ENCODE measurements at places on chromosomes 1 and 21.

GRCh38 chr1:67664048-67664447 is 21.0 kb upstream of the GADD45A start:
- DNase-seq = no peak

- DNase-seq = no peak
These were observed 102.3 kb downstream of the TNFSF18 start for GRCh38 chr1:172948457-172948856.

- DNase-seq = no peak
These were observed 83.8 kb downstream of the PLPP3 start for GRCh38 chr1:56495538-56495937.

DNA sequence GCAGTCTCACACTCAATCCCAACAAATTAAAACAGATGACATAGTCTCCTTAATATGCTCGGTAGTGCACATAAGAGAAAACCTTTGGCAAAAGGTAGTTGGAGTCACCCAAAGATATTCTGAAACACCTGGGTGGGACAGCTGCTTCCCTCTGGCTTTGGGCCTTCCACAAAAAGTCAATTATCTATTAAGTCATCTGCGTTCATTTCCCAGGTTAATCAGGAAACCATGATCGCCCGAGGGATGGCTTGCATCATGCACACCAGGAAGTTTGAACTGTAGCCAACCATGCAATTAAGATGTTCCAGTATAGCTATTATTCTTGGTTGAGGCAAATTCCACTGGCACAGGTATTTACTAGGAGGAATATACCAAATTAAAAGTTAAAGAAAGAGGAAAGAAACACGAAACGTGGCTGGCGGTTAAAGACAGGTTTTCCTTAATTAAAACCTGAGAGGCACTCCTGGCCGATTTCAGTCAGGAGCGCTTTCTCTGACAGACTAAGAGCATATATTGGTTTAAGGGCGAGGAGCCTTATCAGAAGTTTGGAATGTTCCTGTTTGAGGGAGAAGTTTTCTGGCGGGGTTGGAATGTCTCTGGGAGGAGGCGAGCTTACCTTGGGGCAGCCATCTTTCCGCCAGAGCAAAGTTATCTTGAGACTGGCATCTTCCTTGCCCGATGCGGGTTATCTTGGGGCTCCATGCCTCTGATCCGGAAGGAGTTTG is 19.9 kb downstream of the CLDN17 start:
- no peak for DNase-seq

GRCh38 chr1:28141685-28142084 is 34.8 kb downstream of the PTAFR start:
- DNase-seq = no peak

DNA sequence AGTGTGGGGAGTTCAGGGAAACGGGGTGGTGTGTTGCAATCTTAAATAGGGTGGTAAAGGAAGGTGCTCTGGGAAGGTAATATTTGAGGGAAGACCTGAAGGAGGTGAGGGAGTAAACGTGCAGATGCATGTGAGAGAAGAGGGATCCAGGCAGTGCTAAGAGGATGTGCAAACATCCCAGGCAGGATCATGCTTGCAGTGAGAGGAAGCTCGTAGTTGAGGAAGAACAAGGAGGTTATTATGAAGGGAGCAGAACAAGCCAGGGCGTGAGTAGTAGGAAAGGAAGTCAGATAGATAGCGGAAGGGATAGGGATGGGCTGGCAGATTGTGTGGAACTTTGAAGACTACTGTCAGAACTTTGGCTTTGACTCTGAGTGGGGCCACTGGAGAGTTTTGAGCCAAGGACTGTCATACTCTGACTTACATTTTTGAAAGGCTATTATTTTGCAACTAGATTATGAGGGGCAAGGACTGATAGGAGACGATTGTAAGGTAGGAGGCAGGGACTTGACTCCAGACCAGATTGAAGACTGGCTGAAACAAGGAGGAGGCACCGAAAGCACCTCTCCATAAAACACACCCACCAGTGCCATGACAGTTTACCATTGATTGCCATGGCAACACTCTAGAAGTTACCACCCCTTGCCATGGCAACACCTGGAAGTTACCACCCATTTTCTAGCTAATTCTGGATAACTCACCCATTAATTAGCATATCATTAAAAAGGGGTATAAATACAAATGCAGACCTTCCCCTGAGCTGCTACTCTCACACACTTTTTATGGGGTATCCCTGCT is 67.0 kb downstream of the XCL2 start:
- no peak for DNase-seq

DNA sequence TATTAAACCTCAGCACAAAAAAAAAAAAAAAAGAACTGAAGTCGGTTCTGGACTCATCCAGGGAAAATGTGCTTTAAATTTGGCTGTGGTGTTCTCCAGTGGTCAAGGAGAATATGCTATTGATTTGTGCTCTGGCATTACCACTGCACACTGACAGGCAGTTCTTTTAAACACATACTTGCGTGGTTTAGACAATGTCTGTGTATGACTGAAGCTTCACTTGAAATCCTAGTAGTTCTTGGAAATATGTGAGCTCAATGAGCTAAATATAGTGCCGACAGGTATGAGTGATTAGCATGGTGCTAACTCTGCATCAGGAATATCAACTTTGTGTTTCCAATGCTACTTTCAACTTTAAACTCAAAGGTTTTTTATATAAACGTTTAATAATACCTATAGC is 415.6 kb downstream of the SMYD3 start:
- no peak for DNase-seq

GRCh38 chr1:73452522-73452921 is 745.5 kb downstream of the LRRIQ3 start:
- DNase-seq = no peak

DNA sequence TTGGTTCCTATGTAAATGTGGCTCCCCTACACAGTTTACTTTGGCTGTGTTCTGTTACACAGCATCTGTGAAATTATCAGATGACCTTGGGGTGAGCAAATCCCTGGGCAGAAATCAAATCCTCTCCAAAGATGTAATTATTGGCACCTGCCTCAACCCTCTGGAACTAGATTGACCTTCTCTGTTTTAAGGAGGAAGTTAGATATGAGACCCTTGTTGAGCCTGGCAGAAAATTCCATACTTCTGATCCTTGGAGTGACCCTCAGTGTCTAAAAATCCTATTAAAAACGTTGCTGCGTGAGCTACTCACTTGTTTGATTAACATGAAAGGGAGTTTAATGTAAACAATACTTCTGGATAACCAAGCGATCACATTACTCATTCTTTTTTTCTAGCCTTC is 122.0 kb downstream of the CLIC6 start:
- DNase-seq = no peak

DNA sequence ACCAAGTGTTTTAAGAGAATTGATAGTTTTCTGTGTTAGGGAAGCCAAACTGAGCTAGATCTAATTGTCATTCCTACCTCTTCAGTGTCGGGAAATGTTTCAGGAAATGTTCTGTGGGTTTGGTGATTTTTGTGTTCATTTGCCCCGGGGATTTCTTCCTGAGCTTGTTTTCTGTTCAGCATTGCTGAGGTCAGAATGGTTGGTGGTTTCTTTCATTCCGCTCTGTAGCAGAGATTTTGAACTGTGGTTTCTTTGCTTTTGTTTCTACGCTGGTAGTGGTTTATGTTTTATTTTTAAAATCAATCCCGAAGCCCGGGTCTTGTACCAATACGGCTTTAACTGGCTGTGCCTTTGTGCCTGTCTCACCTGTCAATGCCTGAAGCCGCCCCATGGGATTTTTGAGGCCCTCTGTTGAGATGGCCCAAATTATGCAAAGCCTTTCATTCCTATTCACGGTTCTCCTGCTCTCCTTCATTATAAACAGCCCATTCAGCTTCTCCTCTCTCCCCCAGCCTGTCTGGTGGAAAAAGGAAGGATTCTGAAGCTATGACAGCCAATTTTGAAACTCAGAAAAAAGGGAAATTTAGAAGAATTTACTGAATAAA is 417.2 kb upstream of the KAZN start:
- DNase-seq = no peak

Data from HAP-1 (cell line).